NCI-H526 (cell line): ENCODE measurements at places on chromosomes 4 and X.

DNA sequence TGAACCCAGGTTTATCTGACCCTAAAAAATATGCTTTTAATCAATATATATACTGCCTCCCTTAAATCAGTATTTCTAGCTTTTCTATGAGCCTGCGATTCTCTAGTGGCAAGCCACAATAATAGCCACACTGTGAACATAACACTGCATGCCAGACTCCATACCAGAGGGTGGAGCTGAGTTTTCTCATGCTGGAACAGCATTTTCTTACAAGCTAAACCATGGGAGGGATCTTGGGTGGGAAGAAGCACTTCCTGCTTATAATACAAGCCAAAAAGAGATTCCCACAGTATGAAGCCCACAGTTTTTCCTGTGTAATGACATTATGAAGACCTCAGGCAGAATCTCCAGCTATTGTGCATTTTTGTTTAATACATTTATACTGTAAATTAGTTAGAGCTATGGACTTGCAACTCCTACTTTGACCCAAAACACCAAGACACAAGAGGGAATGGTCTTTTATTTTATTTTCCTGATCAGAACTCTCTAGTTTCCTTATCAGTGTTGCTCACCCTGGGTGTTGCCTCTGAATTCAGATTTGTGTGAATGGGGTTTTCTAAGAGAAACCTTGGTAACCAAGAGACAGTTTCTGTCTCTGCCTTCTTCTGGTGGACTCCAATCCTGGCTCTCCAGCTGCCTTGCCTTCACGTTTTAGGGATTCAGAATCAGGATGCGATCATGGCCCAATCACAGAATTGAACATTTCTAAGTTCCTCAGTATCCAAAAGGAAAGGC is 74.5 kb upstream of the EOLA2 start:
- DNase-seq: no peak

DNA sequence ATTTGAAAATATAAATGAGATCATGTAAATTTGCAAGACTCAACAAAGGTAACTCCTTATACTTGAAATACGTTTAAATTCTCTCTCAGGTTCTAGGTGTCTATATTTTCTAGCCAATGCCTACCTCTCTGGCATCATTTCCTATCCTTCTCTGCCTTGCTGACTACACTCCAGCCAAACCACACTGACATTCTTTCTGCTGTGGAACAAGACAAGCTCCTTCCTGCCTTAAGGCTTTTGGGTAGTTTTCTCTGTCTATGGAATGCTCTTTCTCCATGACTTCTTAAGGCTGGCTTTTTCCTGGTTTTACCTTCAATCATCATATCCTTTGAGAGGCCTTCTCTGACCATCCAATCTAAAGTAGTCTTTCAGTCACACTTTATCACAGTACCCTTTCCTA is 201.0 kb downstream of the SPRY1 start:
- no peak for DNase-seq

DNA sequence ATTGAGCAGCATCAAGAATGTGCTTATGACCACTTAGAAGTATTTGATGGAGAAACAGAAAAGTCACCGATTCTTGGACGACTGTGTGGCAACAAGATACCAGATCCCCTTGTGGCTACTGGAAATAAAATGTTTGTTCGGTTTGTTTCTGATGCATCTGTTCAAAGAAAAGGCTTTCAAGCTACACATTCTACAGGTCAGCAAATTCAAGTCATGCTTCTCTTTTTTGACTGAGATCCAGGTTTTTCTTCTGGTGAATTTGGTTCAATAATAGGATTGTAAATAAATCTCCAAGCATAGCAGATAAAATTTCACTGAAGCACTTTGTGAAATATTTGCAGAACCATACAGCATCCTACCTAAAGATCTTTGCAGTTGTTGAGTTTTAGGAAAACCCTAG is 218.1 kb downstream of the TLL1 start:
- DNase-seq: no peak

- DNase-seq: no peak
Measured at GRCh38 chrX:7127056-7127455, 20.5 kb upstream of the STS start.
